GM04504 (cell line): ENCODE measurements at places on chromosomes 3 and 15.

DNA sequence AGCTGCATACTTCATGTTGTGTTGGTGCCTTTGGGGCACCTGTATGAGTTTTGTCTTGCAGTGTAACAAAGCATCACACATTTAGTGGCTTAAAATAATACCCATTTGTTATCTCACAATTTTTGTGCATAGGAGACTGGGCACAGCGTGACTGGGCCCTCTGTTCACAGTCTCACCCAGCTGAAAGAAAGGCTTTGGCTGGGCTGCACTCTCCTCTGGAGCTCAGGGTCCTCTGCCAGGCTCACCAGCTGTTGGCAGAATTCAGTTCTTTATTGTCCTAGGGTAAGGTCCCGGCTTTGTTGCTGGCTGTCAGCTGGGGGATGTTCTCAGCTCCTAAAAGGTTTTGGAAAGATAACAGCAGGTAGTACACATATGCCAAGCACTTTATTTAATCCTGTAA lies 263.3 kb downstream of the CLSTN2 start:
- DNase-seq, result no peak

DNA sequence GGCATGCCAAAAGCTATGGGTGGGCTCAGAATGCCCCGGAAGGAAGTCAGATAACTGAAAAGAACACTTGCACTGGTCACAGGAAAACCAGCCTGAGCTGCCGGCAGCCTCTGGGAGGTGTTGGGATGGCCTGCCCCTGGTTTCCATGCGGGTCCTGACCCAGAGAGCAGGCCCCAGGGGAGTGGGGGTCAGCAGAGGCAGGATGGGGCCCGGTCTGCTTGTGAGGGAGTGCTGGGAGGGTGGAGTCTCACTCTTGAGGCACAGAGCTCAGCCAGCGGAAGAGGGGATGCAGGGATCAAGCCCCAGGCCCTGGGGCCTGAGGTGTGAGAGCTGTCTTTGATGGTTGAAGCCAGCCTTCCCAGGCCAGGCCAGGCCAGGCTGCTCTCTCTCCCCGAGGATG lies 2.4 kb upstream of the RPUSD3 start:
- DNase-seq, result no peak

DNA sequence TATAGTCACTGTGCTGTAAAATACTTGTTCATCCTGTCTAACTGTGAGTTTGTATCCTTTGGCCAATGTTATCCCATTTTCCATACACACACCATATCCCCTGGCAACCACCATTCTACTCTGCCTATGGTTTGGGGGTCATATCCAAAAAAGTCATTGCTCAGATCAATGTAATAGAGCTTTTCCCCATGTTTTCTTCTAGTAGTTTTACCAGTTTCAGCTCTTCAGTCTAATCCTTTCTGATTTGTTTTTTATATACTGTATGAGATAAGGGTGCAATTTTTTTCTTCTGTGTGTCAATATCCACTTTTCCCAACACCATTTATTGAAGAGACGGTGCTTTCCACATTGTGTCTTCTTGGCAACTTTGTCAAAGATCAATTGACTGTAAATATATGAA lies 14.0 kb upstream of the DLG1 start:
- no peak for DNase-seq

DNA sequence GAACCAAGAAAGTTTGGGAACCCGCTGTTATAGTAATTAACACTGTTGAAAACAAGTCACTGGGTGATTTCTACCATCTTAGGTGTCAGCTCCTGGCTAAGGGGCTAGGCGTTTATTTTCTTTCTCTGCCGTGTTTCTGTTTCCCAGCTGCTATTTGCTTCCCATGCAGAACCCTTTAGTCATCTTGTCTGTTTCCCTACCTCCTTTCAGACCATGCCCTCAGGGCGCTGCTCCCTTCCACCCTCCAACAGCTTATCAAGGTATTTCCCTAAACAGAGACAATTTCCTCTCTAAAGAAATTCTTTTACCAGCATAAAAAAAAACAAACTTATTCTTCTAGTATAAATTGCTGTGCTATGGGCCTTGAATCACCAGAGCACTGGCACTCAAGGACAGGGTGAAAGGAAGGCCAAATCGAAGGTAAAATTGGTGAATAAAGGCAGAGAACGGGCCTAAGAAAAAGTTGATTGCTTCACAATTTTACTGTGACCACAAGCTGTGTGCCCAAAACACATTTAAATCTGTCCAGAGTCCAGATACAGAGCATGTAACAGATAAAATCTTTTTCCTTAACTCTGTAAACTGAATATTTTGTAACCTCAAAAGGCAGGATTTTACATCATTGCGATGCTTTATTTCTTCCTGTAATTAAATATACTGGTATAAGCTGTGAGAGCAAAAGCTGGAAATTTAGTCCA lies 319.2 kb downstream of the ZNF621 start:
- no peak for DNase-seq

DNA sequence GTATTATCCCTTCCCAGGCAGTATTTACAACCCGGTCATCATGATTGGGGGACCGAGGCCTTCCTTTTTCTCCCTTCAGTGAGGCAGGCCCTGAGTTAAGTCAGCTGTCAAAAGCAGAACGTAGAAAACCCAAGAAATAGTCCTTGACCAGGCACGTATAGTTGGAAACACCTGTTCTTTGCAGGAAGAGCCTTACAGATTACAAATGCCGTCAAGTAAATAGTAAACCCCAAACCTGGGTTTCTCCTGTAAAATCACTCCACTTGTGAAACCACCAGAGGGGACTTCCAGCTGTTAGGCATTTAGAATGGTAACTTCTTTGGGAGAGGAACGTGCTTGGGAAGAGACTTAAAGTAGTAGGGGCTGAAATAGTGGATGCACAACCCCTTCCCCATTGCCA lies 1.0 kb upstream of the BTBD1 start:
- DNase-seq, result no peak

DNA sequence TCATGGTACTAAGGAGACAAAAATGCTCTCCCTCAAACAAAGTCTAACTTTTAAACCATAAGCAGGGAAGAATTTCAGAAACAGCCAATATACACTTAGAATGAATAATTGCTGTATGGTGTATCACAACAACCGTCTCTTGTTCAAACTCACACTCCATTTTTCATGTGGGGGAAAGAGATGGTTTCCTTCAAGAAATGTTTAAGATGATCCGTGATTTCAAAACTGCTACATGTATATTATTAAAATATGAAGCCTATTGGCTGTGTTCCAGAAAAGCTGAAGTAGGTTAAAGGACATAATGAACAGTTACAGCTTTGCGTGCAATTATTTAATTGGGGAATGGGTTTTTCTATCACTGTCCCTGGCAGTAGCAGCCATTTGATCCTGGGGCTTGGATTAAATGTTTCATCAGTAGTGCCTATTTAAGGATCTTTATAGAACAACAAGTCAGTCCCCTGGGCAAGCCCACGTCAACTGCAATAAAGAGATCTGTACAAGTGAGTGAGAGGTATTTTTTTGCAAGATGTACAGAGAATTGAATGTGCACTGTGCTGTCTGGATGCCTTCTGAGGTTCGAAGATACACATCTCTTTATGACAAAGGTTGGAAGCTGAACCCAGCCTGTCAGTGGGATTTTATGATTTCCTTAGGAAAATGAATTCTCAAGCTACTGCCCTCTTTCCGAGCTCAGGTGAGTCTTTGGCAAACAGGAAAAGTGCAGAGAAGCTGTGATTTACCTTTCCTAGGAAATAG lies 337.2 kb upstream of the RARB start:
- DNase-seq, result no peak

- DNase-seq, result no peak
These were observed 3.1 kb upstream of the POLR2M start for GRCh38 chr15:57703387-57703786.

DNA sequence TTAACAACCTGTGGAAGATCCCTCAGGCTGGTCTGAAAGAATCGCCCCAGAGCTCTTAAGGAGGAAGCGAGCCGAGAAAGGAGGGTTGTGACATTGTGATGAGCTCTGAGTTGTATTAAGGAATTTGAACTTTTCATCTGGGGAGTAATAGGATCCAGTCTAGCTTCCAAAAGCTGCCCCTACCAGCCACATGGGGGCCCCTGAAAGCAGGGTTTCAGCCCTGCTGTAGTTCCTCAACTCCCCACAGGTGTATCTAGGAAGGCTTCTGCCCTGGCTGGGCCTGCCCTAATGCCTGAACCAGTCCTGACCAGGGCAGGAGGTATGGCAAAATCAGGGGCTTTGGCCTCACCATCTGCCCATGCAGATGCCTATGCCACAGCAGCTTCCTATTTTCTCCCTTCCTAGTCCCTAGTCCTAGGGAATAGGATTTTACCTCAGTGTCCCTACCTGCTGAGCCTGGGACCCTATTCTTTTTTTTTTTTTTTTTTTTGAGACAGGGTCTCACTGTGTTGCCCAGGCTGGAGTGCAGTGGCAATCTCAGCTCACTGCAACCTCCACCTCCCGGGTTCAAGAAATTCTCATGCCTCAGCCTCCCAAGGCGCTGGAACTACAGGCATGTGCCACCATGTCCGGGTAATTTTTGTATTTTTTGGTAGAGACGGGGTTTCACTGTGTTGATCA lies 5.0 kb upstream of the AP3S2 start:
- DNase-seq, result peak; percentile 18

GRCh38 chr15:89495638-89496145 lies 691 bp downstream of the RHCG start:
- DNase-seq, result no peak

DNA sequence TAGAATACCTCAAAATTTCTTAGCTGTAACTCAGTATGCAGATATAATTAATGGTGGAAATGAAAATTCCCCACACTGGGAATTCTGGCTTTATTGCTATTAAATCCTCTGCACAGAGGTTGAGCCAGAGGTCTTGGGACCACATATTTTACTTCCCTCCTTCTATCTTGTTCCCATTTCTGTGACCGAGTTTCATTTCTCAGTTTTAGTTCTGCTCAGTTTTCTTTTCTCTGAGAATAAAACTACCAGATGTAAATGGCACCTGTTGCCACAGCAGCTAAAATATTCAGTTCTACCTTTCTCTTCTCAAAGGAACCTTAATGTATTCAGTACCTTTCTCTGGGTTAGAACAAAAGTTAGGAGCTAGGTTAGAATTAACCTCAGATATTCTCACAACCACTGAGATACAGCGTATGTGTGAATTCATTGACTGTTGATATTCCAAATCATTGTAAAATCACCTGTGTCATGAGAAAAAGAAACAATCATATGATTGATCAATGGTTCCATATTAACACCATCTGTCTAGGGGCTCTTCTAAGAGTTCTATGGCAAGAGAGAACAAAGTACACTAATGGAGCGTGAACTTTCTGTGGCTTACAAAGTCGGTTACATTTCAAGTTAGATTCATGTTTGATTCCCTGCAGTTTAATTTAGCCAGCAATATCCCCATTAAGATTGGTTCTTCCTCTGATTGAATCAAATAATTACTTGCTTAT lies 374.1 kb downstream of the EFHB start:
- DNase-seq, result no peak

DNA sequence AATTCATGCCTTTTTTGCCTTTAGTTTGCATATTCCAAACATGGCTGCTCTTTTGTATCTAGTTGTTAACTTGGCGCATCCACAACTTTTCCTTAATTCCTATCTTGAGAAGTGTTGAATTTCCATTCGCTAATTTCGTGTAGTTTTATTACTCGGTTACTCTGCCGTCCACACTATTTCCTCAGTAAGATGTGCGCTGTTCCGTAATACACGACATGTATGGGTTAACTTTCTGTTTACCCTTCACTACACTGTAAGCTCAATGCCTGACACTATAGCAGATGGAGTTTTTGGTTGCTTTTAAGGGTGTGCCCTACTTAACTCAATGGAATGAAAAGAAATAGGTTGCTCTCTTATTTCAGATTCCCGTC lies 724 bp downstream of the RPSA start:
- no peak for DNase-seq

- no peak for DNase-seq
These were observed 62.2 kb downstream of the TIGIT start for GRCh38 chr3:114356066-114356465.

DNA sequence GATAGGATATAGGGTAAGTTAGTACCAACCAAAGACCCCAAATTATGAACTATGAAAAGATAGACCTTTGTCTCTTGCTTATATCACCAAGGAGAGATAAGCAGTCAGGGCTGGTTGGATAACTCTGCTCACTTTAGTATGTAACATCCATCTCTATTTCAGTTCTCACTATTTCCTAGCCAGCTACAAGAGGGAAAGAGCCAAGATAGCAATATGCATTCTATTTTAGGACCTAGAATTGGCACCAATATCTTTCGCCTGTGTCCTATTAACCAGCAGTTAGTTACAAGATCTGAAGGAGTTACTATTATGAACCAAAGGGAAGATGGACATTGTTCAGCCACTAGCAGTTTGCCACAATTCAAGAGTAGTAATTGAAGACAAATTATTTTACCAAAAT lies 457.5 kb downstream of the NSUN3 start:
- DNase-seq, result no peak

DNA sequence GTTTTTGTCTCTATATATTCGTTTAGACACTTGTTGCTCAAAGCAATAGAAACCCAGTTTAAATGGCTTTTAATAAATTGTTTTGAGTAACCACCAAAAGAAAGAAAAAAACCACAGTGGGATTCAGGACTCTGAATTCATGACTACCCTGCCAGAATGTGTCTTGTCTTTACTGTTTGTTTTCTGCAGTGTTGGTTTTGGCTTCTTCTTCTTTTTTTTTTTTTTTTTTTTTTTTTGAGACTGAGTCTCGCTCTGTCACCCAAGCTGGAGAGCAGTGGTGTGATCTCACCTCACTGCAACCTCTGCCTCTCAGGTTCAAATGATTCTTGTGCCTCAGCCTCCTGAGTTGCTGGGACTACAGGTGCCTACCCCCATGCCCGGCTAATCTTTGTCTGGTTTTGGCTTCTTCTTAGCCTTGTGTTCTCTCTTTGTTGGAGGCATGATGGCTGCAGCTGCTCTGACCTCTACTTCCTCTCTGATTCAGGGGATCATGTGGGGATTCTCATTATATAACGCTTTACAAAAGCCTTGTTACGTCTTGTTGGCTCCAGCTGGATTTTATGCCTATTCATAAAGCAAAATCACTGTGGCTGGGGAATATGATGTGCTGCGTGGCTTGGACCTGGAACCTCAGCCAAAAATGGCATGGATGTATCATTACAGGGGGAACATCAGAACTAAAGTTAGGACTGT lies 54.0 kb downstream of the PLS1 start:
- no peak for DNase-seq

DNA sequence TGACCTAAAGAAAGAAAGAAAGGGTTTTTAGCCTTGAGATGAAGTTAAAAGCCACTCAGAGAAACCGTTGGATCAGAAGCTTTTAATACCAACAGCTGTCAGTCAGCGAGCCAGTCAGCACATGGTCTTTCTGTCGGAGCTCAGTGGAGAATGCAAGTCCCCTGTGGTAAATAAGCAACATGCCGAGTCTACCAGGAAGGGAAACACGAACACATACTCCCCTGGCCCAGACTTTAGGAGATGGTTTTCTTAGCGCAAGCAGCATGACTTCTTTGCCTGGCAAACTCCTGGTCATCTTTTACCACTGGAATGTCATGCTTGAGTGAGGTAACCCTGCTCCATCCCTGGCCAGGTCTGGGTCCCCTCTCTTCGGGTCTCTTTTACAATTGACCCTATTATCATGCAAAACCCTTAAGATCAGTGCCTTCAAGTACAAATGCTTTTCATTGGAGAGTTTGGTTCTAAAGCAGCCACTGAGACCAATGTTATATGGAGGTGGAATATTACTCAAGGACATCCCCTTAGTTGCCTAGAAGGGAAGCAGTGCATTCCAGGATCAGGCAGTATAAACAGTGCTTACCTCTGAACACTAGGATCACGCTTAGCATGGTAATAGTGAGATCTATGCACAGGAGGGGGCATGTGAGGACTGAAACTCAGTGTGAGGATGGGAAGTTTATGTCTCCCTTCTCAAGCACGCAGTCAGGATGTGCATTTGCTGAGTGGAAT lies 28.2 kb downstream of the SLCO3A1 start:
- DNase-seq, result no peak

GRCh38 chr15:54687628-54688027 lies 509.1 kb downstream of the RSL24D1 start:
- no peak for DNase-seq
